HL-60 (cell line): ENCODE measurements at places on chromosomes 7 and 10.

- no peak for DNase-seq
Observed at GRCh38 chr10:103894441-103894864, 23.5 kb downstream of the STN1 start.

DNA sequence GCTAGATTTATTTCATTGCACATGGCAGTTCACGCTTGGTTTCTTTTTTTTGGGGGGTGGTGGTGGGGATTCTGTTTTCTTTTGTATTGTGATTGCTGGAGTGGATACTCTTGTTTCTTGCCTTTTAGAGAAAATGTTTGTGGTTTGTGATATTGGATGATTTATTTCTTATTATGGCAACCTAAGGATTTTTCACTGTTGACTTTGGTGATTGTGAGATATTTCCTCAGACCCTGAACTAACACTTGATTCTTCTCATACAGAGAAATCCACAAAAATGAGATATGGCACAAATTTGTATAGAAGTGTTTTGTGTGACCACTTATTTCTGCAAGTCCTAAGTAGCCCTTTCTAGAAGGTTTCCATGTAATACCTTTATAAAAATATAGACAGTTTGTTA lies 871.1 kb downstream of the LRMDA start:
- no peak for DNase-seq

GRCh38 chr7:24323961-24324480 lies 40.0 kb downstream of the NPY start:
- DNase-seq, result no peak

DNA sequence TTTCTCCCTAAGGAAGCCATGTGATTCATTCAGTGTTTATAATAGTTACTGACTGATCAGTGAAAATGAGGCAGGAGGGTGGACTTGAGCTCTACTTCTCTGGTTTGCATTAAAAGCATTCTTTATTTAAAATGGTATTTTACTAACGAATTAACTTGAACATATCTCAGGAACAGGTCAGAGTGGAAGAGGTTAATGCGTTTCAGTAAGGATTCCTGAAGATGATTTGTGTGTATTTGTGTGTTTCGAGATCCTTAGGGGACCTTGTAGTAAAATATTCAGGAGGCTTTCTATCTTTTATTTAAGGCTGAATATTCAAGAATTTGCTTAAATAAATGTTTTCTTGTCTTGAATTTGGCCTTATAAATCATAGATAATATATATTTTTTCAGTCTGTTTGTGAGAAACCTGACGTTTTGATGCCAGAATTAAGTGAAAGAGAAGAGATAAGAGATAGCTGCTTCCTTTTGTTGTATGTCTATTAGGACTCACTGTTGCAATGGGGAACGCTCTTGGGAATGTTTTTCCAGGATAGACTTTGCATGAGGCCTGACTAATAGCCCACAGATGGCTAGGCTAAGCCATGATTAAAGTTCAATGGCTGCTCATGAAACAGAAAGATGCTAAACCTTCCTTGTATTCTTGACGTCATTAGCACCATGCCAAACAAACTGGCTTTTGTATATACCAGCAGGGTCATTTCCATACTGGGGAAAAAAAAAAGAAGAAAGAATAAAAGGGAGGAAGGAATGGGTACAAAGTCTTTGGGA lies 93.8 kb upstream of the MTPN start:
- DNase-seq, result no peak
